ENCODE measurements at places on chromosomes 5 and 9. TPM values are rescaled to one million over a fixed set of nuclear protein-coding genes. Genes with fewer than 3 reads are reported as not detected.

Gene DMRT3
- 1.7 TPM for total RNA-seq

Gene QRFP
- not detected for total RNA-seq

Gene PCDHGA2
- total RNA-seq, result 3.0 TPM

Gene ARSK
- 5.5 TPM for total RNA-seq

Gene SPATA31E1
- 0.71 TPM for total RNA-seq

DNA sequence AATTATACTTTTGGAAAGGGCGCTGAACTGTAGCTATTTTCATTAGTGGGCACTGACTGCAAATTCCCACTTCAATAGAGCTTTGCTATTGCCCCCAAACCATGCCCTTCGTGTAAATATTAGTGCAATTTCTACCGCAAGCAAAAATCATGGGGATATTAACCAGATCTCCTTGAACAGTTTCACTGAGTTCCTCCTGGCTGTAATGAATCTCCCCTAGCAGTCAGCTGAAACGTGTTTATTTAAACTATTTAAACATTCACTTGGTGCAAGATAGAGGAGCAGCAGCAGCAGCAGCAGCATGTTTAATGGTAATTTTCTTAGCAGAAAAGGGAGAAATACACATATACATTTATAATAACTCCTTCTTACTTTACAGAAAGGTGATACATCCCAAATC lies 54.4 kb downstream of the ARRDC3 start:
- DNase-seq, result no peak

GRCh38 chr9:109743696-109744095 lies 36.3 kb upstream of the PALM2AKAP2 start:
- no peak for DNase-seq

- peak; percentile 80 for DNase-seq
These were observed 7.7 kb upstream of the SKP1 start for GRCh38 chr5:134184155-134185135.

DNA sequence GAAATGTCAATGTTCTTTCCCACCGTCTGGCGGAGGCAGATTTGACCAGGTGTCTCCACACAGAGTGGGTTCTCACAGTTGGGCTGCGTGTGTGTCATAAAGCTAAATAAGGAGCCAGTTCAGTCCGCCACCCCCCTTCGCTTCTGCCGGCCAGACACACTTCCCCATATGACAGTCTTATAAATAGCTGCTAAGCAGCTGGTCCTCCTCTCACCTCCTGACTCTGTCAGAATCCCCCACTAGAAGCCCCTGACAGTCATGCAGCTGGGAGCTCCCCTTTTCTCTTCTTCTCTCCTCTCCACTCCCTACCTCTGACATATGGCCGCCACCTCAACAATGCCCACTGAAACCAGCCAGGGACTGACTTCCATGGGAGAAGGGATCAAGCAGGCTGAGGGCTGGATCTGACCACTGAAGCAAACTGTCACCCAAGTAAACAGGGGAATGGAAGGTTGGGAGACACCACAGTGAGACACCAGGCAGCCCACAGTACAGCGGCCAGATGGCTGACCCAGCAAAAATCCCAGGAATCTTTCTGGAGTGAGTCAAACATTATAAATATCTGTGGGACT lies 141.9 kb upstream of the EFNA5 start:
- DNase-seq, result peak; percentile 59

DNA sequence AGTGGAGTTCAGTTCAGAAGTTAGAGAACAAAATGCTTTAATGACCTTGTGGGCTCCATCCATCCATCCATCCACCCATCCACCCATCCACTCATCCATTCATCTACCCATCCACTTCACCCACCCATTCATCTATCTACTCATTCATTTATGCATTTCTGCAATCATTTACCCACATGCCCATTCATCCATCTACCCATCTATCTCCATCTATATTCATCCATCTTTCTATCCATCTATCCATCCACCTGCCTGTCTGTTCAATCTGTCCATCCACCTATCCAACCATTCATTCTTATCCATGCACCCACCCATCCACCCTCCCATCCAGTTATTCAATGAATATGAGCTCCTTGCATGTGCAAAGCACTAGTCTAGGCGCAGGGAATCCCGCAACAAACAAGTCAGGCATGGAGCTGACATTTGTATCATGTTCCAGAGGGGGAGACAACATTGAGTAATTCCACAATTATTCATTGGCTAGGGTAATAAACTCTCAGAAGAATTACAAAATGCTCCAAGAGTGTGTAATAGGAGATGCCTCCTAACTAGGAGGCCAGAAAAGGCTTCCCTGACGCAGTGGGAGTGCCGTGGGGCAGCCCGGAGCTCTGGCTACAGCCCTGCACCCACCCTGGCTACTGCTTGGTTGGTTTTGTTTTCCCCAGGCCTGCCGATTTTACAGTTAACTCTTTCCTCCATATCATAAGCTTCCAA lies 211.2 kb downstream of the NXNL2 start:
- no peak for DNase-seq

DNA sequence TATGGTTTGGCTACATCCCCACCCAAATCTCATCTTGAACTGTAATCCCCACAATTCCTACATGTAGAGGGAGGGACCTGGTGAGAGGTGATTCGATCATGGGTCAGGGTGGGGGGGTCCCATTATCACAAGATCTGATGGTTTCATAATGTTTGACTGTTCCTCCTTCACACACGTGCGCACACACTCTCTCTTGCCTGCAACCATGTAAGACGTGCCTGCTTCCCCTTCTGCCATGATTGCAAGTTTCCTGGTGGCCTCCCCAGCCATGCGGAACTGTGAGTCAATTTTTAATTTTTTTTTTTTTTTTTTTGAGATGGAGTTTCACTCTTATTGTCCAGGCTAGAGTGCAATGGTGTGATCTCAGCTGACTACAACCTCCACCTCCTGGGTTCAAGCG lies 27.0 kb downstream of the FAM169A start:
- no peak for DNase-seq

Measured in glutamatergic neuron (in vitro differentiated cells).